ENCODE measurements at places on chromosomes 16 and 17.

GRCh38 chr16:1002399-1003166, 21.0 kb downstream of the SOX8 start:
- peak; percentile 54 for DNase-seq

- DNase-seq = no peak
Measured at GRCh38 chr17:43659823-43660617, 1.7 kb downstream of the MEOX1 start.

DNA sequence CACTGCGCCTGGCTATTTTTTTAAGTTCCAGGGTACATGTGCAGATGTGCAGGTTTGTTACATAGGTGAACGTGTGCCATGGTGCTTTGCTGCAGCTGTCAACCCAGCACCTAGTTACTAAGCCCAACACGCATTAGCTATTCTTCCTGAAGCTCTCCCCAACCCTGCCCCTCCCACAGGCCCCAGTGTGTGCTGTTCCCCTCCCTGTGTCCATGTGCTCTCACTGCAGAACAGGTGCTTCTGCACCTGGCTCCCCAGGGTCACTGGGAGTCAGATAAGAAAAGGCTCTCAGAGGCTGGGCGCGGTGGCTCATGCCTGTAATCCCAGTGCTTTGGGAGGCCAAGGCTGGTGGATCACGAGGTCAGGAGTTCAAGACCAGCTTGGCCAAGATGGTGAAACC, 6.2 kb downstream of the HASPIN start:
- DNase-seq = no peak

GRCh38 chr16:89583197-89583894, 7.8 kb downstream of the CPNE7 start:
- DNase-seq = no peak

DNA sequence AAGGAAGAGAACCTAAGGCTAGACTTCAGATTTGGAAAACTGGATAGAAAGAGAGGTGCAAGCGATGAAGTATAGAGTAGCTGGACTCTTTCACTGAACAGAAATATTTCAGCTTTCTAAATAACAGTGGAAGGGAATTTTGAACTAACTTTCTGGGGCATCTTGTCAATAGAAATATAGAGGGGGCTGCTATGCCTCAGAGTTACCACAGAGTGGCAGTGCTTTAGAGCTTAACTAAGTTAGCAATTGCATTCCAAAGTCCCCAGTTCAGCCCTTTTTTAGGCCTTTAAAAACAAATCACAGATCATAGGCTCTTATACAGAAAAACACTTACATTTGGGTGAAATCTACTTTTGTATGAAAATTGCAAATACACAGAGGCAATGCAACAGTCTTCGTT, 154.2 kb upstream of the CDH8 start:
- no peak for DNase-seq

DNA sequence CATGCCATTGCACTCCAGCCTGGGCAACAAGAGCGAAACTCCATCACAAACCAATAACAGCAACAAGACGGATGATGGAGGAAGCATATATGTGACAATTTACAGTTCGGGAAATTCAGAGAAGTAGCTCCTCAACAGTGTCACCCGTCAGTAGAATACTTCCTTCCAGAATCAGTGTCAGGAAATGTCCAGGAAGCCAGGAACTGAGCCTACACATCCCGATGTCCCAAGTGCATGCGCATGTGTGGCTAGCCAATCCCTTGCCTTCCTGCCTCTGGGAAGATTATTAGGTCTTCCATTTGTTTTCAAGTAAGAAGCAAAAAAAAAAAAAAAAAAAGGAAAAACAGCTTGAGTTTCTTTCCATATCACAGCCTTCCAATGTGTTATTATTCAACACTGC, 1.4 kb upstream of the PITPNC1 start:
- DNase-seq = no peak

DNA sequence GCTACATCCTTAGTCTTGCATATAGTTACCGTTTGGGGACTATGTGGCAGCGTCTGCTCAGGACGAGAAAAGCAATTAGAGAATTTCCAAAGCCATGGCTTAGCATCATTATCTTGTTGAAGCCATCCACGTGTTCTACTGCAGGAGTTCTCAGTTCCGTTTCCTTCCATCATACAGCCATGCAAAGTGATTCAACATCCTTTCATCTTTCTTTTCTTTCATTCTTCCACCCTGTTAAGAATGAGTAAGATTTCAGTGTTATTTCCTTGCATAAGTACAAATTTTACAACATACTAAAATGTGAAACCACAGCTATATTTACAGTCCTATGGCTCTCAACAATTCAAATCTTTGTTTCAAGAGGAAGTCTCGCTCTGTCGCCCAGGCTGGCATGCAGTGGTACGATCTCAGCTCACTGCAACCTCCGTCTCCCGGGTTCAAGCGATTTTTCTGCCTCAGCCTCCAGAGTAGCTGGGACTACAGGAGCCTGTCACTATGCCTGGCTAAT, 3.8 kb downstream of the MARF1 start:
- no peak for DNase-seq

DNA sequence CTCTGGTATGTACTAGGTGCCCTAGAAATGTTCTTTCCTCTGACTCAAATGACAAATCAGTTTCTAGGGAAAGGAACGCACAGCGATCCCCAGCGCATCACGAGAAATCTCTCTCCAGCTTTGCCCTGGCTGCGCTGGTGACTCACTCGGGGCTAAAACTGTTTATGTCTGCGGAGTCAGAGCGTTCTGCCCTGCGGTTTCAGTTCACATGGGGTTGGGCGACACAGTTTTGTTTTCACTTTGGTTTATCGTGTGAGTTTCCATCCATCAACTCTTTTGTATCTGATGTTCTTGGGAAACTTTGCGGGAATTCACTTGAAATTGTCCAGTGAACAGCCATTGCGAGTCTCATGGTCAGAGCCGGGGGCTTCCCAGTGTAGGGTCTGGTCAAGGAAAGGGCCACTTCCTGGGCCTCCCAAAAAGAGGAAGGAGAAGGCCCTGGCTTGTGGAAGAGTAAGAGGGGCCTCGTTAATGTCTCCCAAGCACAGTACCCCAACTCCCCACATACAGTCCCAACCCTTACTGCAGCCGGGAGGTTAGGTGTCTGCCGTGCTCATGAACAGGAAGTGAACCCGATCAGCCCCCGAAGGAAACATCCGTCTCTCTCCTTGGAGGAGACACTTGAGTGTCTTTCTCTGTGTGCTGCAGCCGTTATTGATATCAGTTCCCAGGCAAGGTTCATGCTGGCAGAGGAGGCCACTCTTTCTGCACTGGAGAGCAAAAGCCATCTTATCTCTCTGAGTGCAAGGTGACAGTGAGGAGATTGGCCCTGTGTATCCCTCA, 643.2 kb downstream of the WWOX start:
- DNase-seq = no peak

DNA sequence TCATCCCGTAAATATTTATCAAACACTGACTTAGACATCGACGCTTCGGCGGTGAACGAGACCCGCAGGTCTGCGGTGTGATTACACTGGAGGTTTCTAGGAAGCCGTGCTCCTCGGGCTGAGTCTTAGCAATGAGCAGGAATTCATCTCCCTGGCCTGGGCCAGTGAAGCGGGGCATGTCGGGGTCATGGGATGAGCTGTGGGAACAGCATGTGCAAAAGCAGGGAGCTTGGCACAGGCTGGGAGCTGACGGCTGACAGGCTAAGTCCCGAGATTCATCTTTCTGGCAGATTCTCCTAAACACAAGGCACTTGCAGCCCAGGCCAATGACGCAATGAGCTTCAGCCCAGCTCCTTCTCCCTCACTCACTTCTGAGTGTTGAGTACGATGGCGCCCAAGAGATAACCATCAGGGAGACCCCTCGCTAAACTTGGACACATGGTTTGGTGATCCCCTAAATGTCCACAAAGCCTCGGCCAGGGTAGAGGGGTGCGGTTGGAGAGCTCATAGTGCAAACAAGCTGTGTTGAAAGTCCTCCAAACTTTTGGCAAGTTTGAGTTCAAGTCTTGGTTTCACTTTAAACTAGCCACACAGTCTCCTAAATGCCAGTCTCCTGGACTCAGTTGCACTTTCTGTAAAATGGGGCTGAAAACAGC, 12.8 kb downstream of the CRISPLD2 start:
- DNase-seq = peak; percentile 85

DNA sequence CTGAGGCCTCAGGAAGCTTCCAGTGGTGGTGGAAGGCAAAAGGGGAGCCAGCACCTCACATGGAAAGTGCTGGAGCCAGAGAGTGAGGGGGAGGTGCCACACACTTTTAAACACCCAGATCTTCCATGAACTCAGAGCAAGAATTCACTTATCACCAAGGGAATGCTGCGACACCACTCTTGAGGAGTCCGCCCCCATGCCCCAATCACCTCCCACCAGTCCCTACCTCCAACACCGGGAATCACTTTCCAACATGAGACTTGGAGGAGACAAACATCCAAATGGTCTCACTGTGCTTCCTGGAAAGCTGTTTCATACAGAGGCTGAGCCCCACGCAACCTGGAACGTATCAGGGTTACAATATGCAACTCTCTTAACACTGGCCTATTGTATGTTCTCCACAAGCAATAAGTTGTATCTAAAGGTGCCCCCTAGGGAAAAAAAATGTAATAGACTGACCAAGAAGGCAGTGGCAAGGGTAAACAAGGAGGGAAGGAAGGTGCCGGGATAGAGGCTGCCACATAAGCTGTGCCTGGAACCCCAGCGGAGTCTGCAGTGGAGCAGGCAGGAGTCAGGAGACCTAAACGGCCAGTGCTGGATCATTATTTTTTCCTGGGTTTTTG, 106.7 kb upstream of the FOXF1 start:
- no peak for DNase-seq

- peak; percentile 39 for DNase-seq
Measured at GRCh38 chr16:69131839-69132423, 457 bp downstream of the CHTF8 start.

GRCh38 chr17:71825687-71826086, 295.1 kb upstream of the SOX9 start:
- no peak for DNase-seq

DNA sequence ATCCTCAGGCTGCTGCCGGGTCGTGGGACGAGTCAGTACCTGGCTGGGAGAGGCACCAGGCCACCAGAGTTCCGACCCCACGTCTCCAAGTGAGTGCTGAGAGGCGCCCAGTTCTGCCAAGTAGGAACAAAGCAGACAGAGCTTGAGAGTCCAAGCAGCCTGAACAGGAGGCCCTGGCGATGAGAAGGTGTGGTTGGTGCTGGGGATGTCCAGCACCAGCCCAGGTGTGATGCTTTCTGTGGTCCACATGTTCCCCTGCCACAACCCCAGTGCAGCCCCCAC, 10.8 kb downstream of the TAX1BP3 start:
- DNase-seq = no peak

DNA sequence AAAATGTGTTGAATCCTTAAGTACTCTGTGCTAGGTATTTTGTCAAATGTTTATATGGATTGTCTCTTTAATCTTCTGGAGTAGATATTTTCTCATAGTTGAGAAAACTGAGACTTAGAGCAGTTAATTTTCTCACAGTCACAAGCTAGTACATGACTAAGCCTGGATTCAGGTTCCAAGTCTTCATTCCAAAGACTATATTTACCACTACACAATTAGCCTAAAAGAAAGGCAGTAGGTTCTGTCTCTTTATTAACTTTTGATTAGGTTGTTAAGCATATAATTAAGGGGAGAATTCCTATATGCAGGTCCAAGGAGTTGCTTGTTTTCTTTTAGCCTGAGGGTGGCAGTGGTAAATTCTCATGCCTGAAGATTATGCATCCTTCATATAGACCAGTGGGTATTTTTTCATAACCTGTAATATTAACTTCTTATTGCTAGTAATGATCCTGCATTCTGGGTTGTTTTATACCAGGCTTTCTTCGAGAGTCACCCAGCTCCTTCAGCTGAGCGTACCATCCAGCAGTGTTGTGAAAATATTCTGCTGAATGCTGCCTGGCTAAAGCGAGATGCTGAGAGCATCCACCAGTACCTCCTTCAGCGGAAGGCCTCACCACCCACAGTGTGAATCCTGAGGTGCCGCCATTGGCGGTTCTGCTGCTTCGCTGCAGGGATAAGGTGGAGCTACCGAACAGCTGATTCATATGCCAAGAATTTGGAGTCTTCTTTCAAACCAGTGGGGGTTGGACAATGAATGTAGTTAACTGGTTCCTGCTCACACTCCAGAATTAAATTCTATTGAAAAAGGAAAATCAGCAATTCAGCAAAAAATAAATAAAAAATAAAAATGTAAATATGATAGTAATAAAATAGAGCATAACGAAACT, 28.2 kb upstream of the KPNB1 start:
- peak; percentile 88 for DNase-seq

- DNase-seq = peak; percentile 93
Measured at GRCh38 chr17:29240968-29241963, 5.4 kb upstream of the CRYBA1 start.

Measured in smooth muscle cell of the brain vasculature (primary cell).